HT-29 (cell line): ENCODE measurements at places on chromosomes 11 and 22. TPM values are rescaled to one million over a fixed set of nuclear protein-coding genes. Genes with fewer than 3 reads are reported as not detected.

DNA sequence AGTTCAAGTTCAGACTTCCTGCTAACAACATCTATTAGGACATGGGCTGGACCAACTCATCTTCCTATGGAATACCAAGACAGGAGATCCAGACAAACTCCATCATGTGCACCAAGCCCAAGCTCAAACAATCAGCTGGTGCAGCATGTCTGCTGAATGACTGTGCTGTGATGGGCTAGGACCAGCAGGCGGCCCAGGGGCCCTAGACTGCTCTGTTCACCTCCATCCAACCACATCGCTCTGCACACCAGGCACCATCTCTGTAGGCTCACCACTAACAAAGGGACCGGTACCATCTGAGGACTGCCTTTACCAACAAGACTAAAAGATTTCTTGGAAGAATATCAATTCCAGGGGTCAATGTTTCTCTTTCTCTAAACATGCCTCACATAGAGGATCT is 10.3 kb downstream of the BRD1 start:
- no peak for DNase-seq

GRCh38 chr11:77311701-77312100 is 10.2 kb upstream of the GDPD4 start:
- DNase-seq: no peak

DNA sequence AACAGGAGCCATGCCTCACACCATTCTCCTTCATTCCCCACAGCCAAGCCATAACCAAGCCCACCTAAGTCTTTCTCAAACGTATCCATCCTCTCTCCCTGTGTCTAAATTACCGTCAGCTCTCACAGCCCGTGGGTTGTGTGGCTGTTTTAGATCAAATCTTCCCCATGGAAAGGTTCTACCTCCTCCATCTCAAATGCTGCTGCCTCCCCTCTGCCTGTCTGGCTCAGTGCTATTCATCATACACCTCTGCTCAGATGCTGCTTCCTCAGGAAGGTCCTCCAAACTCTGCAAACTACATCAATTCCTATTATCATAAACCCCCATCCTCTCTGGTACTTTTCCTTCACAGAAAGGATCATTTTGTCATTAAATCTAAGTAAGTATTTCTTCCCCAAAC is 15.1 kb downstream of the NFRKB start:
- no peak for DNase-seq

DNA sequence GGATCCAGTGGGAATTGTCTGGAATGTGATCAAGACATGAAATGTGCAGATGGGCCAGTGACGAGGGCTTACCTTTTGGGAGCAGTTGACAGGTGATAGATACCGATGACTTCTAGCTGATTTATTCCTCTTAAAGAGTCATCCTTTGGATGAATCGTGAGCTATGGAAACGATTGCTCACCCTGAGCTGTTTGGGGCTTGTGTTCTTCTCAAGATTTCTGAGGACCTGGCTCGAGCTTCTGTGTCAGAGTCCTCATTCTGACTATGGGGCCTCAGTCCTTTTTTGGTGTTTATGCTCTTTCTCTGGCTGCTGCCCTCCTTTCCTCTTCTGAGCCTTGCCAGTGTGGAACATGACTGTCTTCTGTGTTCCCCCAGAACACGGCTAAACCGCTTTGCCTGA is 11.9 kb upstream of the AMPD3 start:
- DNase-seq: no peak

GRCh38 chr11:2587132-2587930 is 112.5 kb downstream of the KCNQ1OT1 start:
- DNase-seq: no peak

GRCh38 chr11:127806501-127806900 is 780.9 kb downstream of the ETS1 start:
- DNase-seq: no peak

DNA sequence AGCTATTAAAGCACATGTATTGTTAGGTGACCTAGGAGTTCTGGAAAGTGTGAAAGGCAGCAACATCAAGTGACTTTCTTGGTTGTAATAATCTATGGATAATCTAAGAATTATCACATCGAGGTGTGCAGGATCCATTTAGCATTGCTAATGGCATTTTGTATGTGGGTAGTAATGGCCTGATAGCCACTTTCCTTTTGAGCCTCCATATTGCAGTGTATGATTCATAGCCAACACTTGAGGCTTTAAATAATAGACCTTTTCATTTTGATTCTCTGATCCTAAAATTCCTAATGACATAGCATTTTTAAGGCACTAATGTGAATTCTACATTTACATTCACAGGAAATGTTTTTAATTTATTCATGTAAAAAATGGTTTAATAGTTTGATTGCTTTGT is 759.4 kb downstream of the NELL1 start:
- DNase-seq: no peak

- no peak for DNase-seq
Observed at GRCh38 chr22:25482091-25482760, 82.2 kb upstream of the GRK3 start.

GRCh38 chr22:41245917-41246499 is 5.3 kb upstream of the CHADL start:
- DNase-seq: no peak

DNA sequence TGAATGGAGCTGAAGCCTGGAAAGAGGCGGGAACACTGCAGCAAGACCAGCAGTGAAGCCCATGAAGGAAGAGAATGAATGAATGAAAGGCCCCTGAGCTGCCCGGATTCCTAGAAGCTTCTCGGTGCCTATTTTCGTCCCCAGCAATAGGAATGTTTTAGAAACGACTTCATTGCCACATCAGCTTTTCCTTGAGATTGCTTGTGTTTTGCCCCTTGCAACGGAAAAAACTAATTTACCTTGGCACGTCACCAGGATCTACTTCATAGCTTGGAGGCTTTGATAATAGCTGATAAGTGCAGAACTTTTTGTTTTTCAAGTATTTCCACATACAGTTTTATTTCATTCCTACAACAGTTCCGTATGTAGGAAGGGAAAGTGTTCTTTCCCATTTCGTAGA is 248.9 kb upstream of the NARS2 start:
- no peak for DNase-seq

GRCh38 chr11:70302419-70302752 is 31.9 kb downstream of the PPFIA1 start:
- DNase-seq: no peak

GRCh38 chr22:43627485-43628213 is 184.5 kb downstream of the EFCAB6 start:
- no peak for DNase-seq

DNA sequence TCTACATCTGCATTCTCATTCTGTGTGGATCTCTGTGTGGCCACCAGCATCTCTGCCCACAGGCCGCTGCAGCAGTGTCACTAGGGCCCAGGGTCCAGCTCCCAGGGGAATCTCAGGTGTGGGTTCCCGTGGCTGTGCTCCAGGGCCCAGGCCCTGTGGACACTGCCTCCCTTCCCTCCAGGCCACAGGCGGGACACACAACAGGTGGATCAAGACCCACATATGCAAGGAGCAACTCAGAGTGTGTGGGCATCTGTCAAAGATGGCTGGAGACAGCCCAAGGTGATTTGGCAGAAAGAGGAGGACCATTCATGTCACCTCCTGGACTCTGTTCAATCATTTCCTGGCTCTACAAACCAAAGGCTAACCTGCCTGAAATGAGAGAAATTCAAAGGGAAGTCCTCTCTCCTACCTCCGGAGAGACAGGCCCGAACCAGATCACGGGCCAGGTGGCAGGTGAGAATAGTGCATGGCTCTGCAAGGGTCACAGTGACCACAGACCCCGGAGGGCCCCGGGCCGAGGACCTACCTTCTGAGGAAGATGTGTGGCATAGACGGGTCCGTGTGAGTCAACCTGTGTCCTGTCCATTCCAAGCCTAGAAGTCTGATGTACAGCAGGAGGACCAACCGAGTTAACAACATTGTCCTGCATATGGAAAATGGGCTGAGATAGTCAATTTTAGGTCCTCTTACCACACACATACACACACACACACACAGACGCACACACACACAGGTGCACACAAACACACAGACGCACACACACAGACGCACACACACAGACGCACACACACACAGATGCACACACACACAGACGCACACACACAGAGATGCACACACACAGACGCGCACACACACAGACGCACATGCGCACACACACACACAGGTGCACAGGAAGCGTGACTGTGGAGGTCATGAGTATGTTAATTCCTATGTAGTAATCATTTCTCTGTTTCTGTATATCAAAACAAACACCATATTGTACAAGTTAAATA is 1068.5 kb downstream of the BRD1 start:
- no peak for DNase-seq

- no peak for DNase-seq
Observed at GRCh38 chr11:12060385-12060985, 49.9 kb upstream of the MICAL2 start.

- DNase-seq: peak; percentile 99
Observed at GRCh38 chr11:67630228-67630942, 648 bp upstream of the NUDT8 start.

GRCh38 chr11:9569588-9570164 is 3.8 kb upstream of the WEE1 start:
- DNase-seq: peak; percentile 53

DNA sequence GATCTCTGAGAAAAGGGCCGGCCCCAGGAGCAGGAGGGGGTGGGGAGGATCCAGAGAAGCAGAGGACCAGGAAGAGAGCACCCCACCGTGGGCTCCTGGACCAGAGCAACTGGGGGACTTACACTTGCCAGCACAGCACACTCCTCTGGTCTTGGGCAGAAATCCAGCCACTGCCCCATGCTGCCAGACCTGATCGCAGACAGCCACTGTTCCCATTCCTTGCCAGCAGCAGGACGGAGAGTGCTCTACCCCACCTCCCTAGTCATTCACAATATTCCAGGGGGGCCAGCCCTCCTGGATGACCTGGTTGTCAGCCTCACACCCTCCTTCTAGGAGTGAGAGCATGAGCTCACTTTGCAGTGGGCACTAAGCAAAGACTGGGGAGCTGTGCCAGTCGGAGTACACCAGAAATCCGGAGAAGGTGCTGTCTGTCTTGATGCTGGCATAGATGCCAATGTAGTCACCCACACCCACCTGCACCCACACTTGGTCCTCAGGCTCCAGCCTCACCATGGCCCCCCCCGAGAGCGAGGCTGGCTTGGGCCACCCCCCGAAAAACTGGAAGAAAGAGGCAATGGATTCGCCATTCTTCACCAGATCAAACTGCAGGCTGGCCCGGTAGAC is 1.6 kb downstream of the C1QTNF5 start:
- no peak for DNase-seq

- DNase-seq: peak; percentile 47
Observed at GRCh38 chr22:24772493-24773220, 1.9 kb downstream of the PIWIL3 start.

GRCh38 chr22:50072714-50073538 is 12.3 kb downstream of the MLC1 start:
- no peak for DNase-seq

- DNase-seq: no peak
Observed at GRCh38 chr11:10599388-10600175, 31.1 kb upstream of the LYVE1 start.

- no peak for DNase-seq
Observed at GRCh38 chr11:114150671-114151070, 91.2 kb downstream of the ZBTB16 start.

DNA sequence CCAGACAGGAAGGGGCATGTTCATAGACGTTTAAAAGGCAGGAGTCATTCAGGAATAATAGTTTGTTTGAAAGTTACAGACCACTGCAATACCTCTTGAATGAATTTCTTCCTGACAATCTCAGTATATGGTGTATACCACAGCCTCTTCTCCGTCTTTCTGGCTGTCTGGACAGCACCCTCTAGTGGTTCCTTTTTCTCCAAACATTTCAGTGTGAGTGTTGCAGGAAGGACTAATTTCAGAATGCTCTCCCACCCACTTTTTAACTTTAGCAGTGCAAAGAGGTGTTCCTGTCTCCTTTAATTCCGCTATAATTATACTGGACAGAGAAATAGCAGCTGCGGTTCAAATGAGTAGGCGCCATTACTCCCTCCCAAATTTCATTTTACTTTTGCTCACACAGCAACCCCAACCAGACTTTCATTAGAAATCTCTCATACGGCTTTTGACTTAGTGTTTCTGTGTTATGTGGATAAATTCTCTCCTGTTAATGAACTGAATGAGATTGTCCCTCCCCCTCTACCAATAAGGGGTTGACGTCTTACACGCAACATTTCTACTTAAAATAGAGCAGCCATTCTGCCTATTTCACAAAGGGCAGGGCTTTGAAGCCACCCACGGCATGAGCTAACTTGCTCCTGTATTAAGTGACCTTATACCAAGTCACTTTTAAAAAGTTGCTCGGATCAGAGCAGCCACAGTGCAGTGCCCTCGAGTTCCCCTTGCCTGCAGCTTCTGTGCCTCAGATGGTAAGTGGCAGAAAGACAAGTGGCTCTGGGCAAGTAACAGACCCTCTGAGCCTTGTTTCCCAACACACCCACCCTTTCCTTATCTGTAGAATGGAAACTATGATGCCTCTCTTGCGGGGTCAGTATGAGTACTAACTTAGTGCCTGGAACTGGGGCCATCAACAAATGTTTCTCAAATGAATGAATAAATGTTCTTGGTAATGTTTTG is 368.6 kb downstream of the OPCML start:
- DNase-seq: peak; percentile 72

- peak; percentile 61 for DNase-seq
Observed at GRCh38 chr11:124753205-124753604, 1.1 kb upstream of the VSIG2 start.

- DNase-seq: no peak
Observed at GRCh38 chr11:60158636-60159035, 24.2 kb downstream of the MS4A6A start.

DNA sequence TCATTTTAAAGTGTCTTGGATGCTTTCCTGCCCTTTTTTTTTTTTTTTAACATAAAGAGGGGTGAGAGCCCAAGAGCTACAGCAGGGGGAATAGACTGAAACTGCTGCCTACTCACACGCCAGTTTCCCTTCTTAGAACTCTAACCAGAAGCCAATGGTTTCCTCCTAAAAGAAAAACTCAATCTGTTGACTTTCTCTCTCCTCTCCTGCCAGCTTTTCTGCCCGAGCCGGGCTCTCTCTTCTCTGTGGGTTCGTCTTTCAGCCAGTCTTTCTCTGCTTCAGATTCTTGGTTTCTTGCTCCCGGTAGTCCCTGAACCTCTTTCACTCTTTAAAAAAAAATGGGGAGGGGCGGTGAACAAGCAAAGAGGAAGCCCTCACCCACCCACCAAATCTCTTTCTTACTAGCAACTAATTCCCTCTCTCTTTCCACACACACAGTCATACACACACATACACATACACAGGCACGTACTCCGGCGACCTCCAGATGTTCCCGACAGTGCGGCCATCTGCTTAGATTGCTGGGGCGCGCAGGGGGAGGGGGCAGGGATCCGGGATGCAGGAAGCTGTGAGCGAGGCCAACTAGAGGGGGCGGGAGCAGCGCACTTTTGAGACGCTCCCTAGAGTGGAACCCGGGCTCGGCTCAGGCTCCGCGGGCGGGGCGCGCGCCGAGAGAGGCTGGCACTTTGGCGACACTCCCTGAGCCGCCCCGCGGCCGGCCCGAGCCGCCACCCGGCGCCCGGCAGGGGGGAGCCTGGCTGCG is 444 bp upstream of the TSKU start:
- peak; percentile 95 for DNase-seq

OVOL1 gene
- 42.2 and 42.8 TPM in 2 replicates for total RNA-seq

COMMD9 gene
- 93.7 and 96.6 TPM in 2 replicates for total RNA-seq

CSRP3 gene
- not detected in 2 replicates for total RNA-seq

CELSR1 gene
- total RNA-seq: 6.8 and 12.4 TPM in 2 replicates

HTATIP2 gene
- total RNA-seq: 75.6 and 84.8 TPM in 2 replicates

OR52I1 gene
- not detected in 2 replicates for total RNA-seq

CLTCL1 gene
- 0.18 and 0.47 TPM in 2 replicates for total RNA-seq

NNMT gene
- total RNA-seq: 60.2 and 91.4 TPM in 2 replicates

GRAMD1B gene
- total RNA-seq: 83.4 and 92.4 TPM in 2 replicates

GLYATL2 gene
- total RNA-seq: not detected in 2 replicates

CARNS1 gene
- total RNA-seq: 0.70 and 0.76 TPM in 2 replicates

CRYBB3 gene
- 0.46 TPM in 1 of 2 replicates, not detected in the other for total RNA-seq

OR10A2 gene
- total RNA-seq: not detected in 2 replicates
